Activated T-cell treated with anti-CD3 and anti-CD28 coated beads for 4 hours (primary cell): ENCODE measurements at places on chromosomes 3 and 15.

- no peak for DNase-seq
Observed at GRCh38 chr15:91468871-91469580, 369.0 kb downstream of the SV2B start.

DNA sequence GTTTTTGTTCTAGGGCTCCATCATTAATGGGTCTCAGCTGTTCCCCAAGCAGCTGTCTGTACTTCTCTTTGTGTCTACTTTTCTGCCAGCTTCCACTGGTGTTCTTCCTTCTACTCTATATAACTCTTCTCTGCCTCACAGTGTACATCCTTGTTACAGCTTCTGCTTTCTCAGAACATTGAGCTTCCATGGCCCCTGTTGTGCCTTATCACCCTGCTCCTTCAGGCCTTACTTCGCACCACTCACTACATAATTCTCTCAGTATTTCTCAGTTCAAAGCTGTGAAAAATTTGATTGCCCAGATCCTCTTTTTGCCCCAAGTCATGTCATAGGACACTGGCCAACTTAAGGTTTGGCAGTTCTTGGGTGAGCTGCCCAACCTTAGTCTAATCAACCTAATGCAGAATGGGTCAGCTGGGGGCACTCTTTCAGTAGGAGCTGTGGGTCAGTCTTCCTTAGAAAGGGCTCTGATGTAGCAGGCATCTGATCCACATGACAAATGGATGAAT is 28.9 kb downstream of the CSTA start:
- no peak for DNase-seq

GRCh38 chr15:40232625-40233070 is 6.2 kb upstream of the PAK6 start:
- DNase-seq, result no peak

GRCh38 chr3:49673121-49673714 is 933 bp upstream of the APEH start:
- peak; percentile 14 for DNase-seq

- DNase-seq, result no peak
Observed at GRCh38 chr3:196654006-196654734, 14.7 kb downstream of the NRROS start.

DNA sequence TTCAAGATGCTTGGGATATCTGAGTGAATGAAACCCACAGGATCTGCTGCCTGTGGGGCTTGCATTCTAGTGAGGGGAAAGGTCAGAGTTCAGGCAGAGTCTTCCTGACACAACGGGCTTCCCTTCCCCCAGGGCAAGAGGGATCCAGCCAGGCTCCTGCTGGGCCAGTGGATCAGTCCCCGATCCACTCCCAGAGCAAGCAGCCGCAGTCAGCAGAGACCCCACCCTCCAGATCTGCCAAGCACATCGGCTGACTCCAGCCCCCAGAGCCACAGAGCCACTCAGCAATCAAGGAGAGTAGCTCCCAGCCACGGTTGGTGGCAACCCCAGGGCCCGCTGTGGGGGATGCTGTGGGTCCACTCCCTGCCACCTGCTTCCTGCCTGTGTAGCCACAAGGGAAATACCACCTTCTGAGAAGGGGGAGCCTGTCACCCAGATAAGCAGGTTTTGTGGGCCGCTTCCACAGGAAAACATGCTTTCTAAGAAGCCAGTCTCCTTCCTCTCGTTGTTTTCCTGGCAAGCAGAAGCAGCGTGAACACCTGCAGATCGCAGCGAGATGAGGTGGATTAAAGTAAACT is 44.9 kb downstream of the CPN2 start:
- DNase-seq, result no peak

DNA sequence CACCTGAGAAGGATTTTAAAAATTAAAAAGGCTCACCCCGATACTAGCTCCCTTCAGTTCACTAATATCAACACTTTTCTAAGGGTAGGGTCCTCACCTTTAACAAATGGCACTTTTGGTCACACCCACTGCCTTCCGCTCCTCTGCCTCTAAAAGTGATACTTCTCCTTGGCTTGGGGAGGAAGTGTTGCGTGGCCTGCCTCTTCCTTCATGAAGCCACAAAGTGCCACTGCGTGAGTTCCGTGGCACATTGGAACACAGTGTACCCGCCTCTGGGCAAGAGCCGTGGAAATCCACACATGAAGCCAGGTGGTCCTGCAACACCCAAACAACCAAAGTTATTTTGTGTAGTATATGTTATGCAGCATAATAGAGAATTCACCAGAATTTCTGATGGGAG is 3.9 kb downstream of the B4GALT4 start:
- no peak for DNase-seq

- DNase-seq, result no peak
Observed at GRCh38 chr3:71859123-71859519, 74.2 kb upstream of the PROK2 start.

DNA sequence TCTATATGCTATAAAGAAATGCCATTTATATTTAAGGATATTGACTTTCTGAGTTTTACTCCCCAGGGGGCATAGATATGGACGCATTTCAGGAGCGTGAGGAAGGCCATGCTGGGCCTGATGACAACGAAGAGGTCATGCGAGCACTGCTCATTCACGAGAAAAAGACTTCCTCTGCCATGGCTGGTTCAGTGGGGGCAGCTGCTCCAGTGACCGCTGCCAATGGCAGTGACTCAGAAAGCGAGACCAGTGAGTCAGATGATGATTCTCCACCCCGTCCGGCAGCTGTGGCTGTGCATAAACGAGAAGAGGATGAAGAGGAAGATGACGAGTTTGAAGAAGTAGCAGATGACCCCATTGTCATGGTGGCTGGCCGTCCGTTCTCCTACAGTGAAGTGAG is 38.4 kb downstream of the GTF2E1 start:
- no peak for DNase-seq

- no peak for DNase-seq
Observed at GRCh38 chr3:149475451-149476060, 1.1 kb downstream of the TM4SF4 start.
